Thoracic aorta (tissue), 2 donors: ENCODE measurements at places on chromosomes 1 and 21. TPM values are rescaled to one million over a fixed set of nuclear protein-coding genes. Genes with fewer than 3 reads are reported as not detected.

DNA sequence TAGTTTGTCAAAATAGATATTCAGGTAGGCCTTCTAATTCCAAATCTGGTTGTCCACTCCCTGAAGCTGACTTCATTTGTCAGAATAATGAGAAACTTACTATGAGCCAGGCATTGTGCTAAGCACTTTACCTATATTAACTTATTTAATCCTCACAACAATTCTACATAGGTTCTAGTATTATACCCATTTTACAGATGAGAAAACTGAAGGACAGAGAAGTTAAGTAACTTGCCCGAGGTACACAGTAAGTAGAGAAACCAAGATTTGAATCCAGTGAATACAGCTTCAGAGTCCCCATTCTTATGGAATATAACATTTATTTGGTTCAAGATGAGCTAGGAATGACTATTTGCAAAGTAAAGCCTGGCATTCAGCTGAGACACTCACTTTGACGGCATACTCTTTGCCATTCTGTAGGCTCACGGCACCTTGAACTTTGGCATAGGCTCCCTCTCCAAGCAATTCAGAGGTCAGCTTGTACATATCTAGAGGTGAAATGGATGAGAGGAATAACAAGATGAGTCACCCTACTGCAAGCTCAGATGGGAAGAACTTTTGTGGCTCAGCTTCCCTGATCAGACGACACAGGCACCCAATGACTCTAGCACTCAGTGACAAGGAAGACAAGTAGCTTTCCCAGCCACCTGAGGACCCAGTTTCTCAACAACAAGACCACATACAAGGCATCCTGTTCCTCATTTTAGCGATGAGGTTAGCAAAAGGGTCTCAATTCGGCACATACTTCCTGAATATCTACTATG, 23.7 kb downstream of the MKNK1 start:
- DNase-seq = no peak

DNA sequence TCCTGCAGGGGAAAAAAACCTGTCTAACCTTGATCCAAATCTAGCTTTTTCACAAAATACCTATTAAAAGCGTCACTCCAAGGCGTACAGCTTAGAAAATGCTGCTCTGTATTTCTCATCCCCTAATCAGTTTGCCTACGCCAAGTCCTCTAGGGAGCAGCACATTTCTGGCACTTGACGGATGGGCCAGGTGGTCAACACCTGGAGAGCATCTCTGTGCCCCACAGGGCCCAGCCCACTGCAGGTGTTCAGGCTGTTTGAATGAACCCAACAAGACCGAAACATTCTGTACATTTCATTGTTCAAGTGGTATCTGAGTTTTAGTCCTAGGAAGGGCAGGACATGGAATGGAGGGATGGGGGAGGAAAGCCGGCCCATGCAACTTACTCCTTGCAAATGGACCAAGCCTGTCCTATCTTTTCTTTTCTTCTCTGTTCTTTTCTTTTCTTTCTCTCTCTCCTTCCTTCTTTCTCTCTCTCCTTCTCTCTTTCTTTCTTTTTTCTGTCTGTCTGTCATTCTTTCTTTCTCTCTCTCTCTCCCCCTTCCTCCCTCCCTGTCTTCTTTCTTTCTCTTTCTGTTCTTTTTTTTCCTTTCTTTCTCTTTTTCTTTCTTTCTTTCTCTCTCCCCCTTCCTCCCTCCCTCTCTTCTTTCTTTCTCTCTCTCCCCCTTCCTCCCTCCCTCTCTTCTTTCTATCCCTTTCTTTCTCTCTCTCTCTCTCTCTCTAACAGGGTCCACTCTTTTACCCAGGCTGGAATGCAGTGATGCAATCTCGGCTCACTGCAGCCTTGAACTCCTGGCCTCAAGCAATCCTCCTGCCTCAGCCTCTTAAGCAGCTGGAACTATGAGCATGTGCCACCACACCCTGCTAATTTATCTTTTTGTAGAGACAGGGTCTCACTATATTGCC, 29.1 kb downstream of the IGFN1 start:
- no peak for DNase-seq

GRCh38 chr1:115596080-115596780, 45.5 kb upstream of the VANGL1 start:
- DNase-seq = no peak

GRCh38 chr1:61459345-61459744, 265.6 kb downstream of the TM2D1 start:
- DNase-seq = no peak

- DNase-seq = no peak
These were observed 26.6 kb downstream of the MSTO1 start for GRCh38 chr1:155636397-155637153.

DNA sequence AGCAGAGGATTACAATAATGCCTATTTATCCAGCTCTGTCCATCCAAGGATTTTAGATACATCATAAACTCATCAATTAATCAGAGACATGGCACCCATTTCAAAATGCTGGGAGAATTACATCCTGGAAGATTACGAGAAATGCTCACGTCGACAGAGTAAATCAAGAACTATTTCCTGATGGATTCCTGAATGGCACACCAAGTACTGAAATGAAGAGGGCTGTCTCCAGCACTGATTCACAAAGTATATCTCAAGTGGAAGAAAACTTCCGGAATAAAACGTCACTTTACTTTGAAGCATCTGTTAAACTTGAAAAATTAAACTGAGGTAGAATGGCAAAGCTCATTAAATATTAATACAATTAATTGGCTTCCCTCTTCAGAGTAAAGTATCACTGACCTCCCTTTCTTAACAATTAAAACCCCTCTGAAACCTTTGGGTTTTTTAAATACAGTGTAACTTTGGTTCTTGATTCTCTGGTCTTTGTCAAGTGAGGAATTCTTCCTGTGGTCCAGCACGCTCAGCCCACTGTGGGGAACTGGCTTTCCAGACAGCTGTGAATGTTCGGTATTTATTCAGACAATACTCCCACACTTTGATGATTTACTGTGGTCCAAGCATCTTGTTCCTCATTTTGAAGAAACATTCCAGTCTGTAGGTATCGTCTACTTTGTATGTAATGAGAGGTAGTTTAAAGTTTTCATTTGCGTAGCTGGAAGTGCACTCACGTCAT, 288.0 kb downstream of the NFIA start:
- DNase-seq = no peak

Gene OR6N1
- total RNA-seq = not detected

DNA sequence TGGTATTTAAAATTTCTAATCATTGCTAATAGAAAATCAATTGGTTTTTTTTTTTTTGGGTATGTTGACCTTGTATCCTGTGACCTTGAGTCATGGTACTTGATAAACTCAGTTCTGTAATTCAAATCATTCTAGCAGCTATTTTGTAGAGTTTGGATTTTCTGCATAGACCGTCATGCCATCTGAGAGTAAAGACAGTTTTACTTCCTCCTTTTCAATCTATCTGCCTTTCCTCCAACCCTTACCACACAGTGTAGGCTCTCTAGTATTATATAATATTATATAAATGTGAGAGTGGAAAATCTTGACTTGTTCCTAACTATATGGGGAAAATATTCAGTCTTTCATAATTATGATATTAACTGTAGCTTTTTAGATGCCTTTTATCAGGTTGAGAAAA, 7.0 kb downstream of the TDRD5 start:
- no peak for DNase-seq

GRCh38 chr1:216599851-216600250, 123.4 kb downstream of the ESRRG start:
- no peak for DNase-seq

GRCh38 chr1:46444466-46444865, 45.2 kb upstream of the DMBX1 start:
- DNase-seq = no peak

GRCh38 chr1:96524100-96524499, 197.5 kb upstream of the PTBP2 start:
- DNase-seq = no peak

DNA sequence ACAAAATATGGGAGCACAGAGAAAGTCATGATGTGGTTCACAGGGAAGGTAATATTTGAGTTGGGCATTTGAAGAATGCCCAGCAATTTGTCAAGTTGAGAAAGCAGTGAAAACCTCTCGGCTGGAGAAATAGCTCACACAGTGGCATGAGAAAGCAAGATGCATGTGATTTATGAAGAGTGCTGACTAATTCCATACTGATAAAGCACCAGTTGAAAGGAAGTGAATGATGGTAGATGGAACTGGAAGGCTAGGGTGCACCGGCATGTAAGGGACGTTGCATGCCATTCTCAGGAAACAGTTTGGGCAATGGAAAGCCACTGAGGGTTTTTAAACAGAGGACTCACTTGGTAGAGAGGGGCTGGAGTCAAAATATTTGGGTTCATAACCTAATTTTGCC, 53.5 kb upstream of the MTF2 start:
- DNase-seq = no peak

GRCh38 chr1:7220712-7221252, 435.5 kb downstream of the CAMTA1 start:
- no peak for DNase-seq

Gene TSPAN2
- total RNA-seq = 26.2 TPM

DNA sequence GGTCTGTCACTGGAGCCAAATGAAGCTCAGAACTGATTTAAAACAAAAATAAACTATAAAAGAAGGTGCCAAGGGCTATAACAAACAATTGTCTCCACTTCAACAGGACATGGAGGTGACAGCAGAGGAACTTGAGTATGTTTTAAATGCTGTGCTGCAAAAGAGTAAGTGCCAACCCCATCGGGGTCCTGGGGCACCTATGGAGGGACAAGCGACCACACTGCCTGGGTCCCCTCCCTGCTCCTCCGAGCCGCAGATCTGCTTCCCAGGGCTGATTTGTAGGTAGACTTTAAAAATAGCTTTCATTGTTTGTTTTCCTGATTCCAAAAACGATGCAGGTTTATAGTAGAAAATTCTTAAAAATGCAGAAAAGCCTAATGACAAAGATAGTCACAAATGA, 42.8 kb downstream of the CAPN9 start:
- DNase-seq = no peak

- no peak for DNase-seq
These were observed 31.5 kb downstream of the UBE2T start for GRCh38 chr1:202310071-202310725.

DNA sequence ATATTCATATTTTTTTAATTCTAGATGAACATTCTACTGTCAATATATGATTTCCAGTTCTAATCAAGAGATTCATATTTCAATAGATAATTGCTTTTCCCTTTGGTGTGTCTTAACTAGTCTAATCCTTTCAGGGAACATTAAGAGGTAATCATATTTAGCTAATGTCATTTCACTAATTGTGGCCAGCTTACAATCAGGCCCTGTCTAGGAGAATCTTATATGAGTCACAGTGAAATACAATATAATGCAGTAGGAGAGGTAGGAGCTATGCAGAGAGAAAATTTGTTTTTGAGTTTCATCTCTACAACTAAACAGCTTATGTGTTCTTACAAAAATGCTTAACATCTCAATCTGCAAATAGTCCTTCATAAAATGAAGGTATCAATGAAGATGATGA, 85.9 kb downstream of the DPYD start:
- no peak for DNase-seq

- no peak for DNase-seq
These were observed 348.1 kb upstream of the VAMP3 start for GRCh38 chr1:7422966-7423365.

GRCh38 chr1:53629101-53629691, 109.8 kb downstream of the GLIS1 start:
- no peak for DNase-seq

- DNase-seq = no peak
These were observed 54.8 kb downstream of the CHD5 start for GRCh38 chr1:6125366-6125765.

Gene LAMC1
- total RNA-seq = 273 TPM

Gene LIN28A
- total RNA-seq = not detected

Gene SNX7
- total RNA-seq = 38.6 TPM

DNA sequence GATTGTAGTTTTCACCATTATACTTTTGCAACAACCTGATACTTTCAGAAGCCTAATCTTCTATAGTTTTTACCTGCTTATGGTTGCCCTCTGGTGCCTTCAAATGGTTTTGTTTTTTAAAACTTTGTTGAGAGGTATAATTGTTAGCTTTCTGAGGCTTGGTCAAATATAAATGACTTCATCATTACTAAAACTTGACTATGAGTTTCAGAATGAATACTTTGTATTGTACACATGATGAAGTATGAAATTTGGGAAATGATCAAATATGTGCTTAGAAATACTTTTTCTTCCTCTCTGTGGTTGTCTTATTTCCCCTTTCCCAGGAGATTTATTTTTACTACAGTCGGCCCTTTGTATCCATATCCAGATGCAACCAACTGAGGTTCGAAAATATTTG, 151.8 kb upstream of the B3GALT2 start:
- no peak for DNase-seq

- peak; percentile 50 for DNase-seq
These were observed 20.8 kb downstream of the ATP5PO start for GRCh38 chr21:33894736-33895288.

- no peak for DNase-seq
These were observed 14.3 kb downstream of the TTLL10 start for GRCh38 chr1:1187938-1188337.

Gene DDI2
- total RNA-seq = 19.6 TPM

Gene SYT14
- not detected for total RNA-seq

GRCh38 chr1:237672748-237673147, 218.0 kb downstream of the ZP4 start:
- no peak for DNase-seq

GRCh38 chr1:42418516-42418915, 37.3 kb downstream of the ZMYND12 start:
- DNase-seq = no peak

DNA sequence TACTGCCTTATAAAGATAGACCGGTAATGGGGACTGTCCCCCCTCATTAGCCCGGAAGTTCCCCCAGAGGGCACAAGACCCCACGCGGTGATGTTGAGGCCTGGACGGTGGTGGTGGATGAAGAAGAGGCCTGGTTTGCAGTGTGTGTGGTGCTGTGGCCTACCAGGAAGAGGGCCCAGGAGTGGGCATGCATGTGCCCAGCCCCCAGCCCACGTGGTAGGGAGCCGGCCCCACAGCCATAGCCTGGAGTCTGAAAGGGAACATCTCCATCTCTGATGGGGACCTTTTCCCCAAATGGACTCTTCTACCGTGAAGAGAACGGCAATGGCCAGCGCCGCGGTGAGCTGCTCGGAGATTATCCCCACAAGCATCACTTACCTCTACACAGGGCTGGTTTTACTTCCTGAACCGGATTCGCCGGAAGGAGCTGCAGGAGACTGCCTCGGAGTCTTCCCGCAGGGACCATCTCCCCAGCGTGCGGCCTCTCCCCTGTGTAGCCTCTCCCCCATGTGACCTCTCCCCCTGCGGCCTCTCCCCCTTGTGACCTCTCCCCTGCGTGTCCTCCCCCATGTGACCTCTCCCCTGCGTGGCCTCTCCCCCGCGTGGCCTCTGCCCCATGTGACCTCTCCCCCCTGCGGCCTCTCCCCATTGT, 20.6 kb downstream of the RRP1 start:
- DNase-seq = no peak

GRCh38 chr1:33005838-33006421, 30.8 kb downstream of the AK2 start:
- no peak for DNase-seq

- no peak for DNase-seq
These were observed 52.2 kb downstream of the TRAF5 start for GRCh38 chr1:211378844-211379243.
